ENCODE measurements at places on chromosomes 11 and 22. TPM values are rescaled to one million over a fixed set of nuclear protein-coding genes. Genes with fewer than 3 reads are reported as not detected.

Gene SRSF8
- polyA plus RNA-seq, result 147 TPM

Gene SHISA8
- polyA plus RNA-seq, result not detected

Gene PRODH
- 0.15 TPM for polyA plus RNA-seq

Gene KRTAP5-2
- polyA plus RNA-seq, result not detected

Gene CCDC89
- not detected for polyA plus RNA-seq

GRCh38 chr11:70833011-70833410 lies 419.4 kb downstream of the SHANK2 start:
- DNase-seq, result no peak

DNA sequence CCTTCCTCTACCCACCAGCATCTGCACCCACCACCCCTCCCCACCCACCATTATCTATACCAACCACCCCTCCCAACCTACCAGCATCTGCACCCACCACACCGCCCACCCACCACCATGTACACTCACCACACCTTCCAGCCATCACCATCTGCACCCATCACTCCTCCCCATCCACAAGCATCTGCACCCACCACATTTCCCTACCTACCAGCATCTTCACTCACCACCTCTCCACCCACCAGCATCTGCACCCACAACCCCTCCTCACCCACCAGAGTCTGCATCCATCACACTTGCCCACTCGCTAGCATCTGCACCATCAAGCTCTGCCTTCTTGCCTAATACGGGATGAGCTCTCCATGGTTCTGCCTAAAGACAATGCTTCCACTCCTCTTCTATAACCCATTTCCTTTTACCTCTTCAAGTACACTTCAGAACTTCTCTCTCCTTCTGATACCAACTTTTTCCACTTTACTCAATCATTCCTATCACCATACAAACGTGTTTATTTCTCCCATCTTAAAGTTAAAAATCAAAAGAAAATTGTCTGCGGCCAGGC lies 2.4 kb upstream of the FSHB start:
- no peak for DNase-seq

Gene FAM180B
- polyA plus RNA-seq, result not detected

- DNase-seq, result no peak
These were observed 51.5 kb downstream of the RTL6 start for GRCh38 chr22:44446483-44446882.

DNA sequence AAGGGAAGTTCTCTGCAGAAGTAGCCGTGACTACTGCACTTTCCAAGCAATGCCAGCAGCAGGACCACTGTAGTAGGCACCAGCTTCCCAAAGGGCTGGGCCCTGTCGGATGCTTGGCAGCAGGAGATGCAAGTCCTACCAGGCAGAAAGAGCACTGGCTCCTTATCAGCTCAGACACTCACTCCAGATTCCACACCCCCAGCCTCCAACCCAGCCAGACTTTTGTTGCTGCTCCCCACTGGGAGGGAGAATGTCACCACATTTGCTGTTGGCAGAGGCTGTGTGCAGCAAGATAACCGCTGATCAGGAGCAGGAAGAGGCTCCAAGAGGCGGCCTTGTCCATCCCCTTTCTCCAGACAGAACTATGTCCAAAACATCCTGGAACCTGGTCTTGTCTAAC lies 118.7 kb downstream of the C11orf58 start:
- DNase-seq, result no peak

DNA sequence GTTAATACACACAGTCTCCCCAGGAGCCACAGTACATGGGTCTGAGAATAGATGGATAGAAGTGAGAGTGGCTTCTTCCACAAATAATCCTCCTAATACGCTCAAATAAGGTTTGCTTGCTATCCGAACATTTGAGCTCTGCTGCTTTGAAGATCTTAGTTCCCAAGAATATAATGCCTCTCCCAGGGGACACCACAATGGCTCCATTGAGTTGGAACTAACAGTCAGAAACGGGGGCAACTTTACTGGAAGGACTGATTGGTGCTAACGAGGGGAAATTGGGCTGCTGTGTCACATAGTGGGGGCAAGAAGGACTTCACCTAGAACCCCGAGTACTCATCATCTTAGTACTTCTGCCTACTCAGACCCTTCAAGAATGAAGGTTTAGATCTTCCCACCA lies 66.2 kb downstream of the IGLL5 start:
- DNase-seq, result no peak

GRCh38 chr11:66292543-66293332 lies 1.0 kb downstream of the TMEM151A start:
- DNase-seq, result no peak

Gene OR52H1
- not detected for polyA plus RNA-seq

GRCh38 chr11:46391578-46392420 lies at the start of gene CHRM4:
CHRM4 (minus strand) TSS chr11:46391776; CDS start chr11:46386557, 5,219 bp downstream.
- DNase-seq, result no peak

Gene OR51B4
- not detected for polyA plus RNA-seq

- no peak for DNase-seq
These were observed 132.6 kb downstream of the SHANK2 start for GRCh38 chr11:71119656-71120269.

GRCh38 chr11:41458154-41458553 lies 1.3 kb downstream of the LRRC4C start:
- no peak for DNase-seq

DNA sequence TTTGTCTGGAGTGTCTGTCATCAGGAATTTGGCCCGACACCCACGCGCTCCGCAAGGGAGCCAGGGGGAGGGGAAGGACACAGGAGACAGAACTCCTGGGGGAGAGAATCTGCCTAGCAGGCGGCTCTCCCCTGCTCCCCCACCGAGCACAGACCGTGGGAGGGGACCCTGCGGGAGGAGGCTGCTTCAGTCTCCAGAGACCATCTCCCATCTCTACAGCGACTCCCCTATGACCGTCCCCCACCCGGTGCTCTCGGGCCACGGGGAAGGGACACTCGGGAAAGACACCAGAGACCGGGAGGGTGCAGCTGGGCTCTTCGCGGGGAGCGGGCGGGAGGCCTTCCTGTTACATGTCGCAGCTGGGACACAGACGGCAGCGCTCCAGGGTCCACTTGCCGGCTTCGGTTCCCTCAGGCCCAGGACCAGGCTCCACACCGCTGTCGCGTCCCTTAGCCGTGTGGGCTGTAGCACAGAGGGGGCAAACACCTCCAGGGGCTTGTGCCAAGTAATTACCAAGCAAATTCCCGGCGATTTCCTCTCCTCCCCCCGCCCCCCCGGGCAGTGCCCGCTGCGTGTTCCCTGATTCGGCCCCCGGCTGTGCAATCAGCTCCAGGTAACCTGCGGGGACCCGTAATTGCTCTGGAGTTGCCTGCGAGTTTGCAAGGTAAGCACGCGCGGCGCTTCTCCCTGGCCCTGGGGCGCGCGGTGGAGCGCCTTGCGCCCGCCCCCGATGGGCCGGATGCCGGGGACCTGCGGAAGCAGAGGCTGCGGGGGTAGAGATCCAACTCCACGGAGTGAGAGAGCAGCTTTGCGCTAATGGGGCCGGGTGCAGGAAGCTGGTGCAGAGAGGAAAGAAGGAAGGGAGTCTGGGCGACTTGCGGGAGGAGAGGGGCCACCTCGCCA lies 155.1 kb upstream of the CADM1 start:
- no peak for DNase-seq

GRCh38 chr11:22407921-22408320 lies 69.7 kb downstream of the SLC17A6 start:
- no peak for DNase-seq

DNA sequence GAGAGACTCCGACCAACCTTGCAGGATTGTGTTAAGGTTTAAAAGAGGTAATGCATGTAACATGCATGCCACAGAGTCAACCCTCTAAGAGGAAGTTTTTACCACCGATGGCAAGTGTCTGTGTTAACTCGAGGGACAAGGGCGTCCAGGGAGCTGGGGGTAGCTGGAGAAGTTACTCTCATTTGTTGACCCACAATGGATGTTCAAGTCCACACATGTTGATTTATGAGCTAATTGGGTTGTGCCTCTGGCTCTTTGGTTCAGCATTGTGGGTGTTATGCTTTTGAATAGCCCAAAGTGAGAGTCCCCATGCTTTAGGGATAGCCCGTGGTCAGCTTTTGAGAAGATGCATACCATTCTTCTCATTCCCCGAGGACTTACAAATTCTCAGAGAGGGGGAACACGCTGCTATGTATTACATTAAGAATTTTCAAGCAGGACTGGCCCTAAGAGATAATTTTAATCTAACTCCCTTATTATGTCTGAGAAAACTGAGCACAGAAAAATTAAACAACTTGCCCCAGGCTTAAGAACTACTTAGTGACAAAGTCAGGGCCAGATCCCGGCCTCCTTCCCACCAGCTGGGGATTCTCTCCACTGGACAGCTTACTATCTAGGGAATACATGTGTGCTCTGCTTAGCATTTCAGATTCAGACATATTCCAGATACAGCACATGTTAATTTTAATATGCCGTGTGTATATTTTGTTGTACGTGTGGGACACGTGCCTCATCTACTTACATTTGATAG lies 5.2 kb upstream of the PLET1 start:
- DNase-seq, result no peak

DNA sequence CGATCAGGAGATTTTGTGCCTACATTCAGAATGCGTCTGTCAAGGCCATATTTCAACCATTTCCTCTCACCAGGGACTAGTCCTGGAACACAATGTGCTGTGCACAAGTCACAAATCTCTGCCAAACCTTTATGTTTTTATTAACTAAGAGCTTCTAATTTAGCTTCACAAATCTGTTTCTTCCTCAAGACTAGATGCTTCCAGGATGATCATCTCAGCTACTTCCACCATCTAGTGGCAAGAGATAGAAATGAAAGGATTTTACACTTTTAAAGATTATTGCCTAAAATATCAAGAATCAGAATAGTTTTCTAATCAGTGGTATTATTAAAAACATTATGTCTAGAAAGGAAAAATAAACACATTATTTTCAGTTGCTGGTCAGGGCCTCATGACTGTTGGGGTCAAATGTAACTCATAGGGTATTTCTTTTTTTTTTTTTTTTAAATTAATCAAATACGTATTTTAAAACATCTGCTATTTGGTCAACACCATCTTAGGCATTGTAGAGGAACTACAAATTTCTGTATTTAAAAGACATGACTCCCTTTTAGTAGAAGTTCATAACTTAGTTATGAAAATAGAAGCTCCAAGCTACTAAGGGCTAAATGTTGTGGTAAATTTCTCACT lies 1102.6 kb downstream of the DLG2 start:
- no peak for DNase-seq

DNA sequence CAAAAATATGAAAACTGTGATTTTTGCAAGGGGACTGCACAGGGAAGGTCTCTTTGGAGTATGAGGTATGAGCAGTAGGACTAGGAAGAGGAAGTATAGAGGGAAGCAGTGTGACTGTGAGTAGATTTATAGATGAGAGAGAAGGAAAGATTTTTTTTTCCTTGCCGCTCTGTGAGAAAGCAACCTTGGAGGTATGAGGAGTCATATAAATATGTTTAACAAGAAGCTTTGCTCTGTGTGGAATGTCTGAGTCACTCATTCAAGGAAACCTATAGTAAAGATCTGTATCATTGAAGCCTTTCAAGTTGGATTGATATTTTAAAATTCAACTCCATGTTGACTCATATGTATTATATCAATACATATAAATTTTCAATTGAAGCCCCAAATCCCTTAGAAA lies 26.2 kb downstream of the DNHD1 start:
- no peak for DNase-seq

DNA sequence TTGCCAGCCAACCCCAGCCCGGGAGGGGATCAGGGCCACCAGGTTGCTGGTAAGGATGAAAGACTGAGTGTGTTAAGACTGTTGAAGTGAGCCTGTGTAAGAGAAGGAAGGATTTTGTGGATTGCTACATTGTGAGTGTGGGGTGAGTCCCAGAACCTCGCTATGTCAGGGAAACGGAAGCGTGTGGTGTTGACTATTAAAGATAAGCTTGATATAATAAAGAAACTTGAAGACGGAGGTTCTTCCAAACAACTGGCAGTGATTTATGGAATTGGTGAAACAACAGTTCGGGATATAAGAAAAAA lies 627 bp downstream of the JRKL start:
- no peak for DNase-seq

DNA sequence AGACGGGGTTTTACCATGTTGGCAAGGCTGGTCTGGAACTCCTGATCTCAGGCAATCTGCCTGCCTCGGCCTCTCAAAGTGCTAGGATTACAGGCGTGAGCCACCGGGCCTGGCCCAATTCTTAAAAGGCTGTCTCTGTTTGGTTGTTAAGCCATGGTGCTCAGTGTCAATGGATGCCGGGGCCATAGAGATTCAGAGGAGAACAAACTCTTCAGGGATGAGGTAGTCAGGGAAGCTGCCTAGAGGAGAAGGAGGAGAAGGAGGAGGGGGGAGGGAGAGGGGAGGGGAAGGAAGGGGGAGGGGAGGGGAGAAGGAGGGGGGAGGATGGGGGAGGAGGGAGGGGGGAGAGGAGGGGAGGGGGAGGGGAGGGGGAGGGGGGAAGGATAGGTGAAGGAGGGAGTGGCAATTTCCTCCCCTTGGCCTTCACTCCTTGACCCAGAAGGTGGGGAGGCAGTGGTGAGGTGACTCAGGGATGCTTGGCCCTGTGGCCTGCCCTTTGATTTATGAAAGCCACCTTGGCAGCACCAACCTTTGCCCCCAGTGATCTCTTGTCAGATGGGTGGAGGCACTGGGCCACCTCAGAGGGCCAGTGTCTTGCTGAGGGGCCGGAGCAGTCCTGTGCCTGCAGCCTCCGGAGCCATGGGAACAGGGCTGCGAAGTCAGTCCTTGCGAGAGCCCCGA lies at the start of gene C11orf86:
TSS of gene C11orf86 (plus strand) at position 581 of the 681 bp plus-strand sequence. CDS start at position 640, 59 bp downstream.
- no peak for DNase-seq

- DNase-seq, result no peak
These were observed 2.2 kb downstream of the PEX16 start for GRCh38 chr11:45915446-45915845.

- no peak for DNase-seq
These were observed 53.4 kb downstream of the SCGB1A1 start for GRCh38 chr11:62472063-62472884.

DNA sequence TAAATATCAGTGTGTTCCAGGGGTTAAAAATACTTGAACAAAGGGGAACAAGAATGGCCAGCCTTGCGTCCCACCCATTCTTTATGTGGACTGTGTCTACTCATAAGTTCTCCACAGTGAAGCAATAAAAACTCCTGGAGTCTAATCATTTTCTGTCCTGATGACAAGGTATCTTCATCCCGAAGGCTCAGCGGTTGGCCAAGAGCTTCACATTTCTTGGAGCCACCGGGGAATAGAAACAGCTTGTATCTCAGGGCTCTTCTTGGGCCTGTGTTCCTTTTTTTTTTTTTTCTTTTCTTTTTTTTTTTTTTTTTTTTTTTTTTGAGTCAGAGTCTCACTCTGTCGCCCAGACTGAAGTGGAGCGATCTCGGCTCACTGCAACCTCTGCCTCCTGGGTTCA lies 36.8 kb upstream of the ADORA2A start:
- no peak for DNase-seq

DNA sequence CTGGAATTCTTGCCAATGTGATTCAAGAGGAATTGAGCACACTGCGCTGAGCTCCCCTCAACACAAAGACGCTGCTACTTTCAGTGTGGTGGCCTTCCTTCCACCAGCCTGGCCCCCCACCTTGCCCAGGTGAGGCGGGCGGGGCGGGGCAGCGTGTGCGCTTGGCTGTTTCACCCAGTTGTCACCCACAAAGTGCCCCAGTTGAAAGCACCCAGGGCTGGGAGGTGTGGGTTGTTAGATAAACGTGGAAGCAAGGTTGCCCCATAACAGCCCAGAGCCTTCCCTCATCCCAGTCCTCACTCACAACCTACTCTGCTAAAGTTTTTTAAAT lies 43.1 kb downstream of the CACNG2 start:
- no peak for DNase-seq

Measured in CD4-positive, alpha-beta memory T cell (primary cell).